ENCODE measurements at places on chromosomes 5 and 9. TPM values are rescaled to one million over a fixed set of nuclear protein-coding genes. Genes with fewer than 3 reads are reported as not detected.

The PCDHGB3 gene
- 0.53 TPM for total RNA-seq

The PCDHA13 gene
- total RNA-seq, result 0.29 TPM

DNA sequence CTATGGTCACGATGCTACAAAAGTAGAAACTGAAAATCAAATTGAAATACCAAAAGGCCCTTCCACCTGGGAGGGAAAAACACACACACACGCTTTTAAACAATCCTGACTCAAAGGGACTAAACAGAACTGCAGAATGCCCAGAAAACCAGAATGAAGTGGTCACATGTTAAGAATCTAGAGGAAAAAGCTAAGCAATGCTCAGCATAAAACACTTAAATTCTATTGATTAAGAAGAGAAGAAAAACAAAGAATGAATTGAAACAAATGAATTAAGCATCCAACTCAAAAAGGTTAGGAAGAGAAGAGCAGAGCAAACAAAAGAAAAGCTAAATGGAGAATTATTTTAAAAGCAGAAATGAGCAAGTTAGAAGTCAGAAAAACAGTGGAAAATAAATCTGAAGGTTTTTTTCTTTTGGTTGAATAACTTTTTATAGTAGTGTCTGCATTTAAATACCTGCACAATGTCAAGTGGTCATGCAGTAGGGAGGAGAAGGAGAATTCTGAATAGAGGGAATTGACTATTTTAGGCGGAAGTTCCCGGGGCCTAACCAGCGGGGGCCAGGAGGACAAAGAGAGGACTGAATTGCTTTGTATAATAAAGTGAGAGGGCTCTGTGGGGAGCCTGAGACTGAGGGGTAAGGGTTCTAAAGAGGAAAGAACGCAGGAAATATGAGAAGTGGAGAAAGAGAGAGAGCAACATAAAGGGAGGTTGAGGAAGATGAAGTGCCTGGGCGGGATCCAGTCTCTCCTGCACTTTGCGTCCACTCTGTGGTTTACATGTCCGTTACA lies 146.8 kb downstream of the ATPSCKMT start:
- peak; percentile 68 for DNase-seq

GRCh38 chr5:96253140-96253539 lies 179.9 kb downstream of the PCSK1 start:
- no peak for DNase-seq

GRCh38 chr9:27548055-27548741 lies 18.6 kb upstream of the MOB3B start:
- DNase-seq, result no peak

DNA sequence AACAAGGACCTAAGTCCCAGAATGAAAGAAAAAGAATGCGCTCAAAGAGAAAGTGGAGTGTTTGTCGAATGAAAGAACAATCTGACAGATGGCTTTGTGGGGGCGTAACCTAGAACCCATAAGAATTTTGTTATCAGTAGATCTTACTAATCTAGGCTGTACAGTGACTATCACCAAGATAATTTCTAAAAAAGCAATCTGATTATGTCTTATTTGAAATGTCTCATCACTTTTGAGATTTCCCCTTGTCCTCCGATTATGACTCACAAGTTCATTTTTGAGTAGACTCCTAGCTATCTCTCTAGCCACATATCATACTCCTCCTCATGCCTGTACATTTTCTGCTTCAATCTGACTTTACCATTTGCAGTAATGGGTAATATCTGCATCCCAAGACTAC lies 135.6 kb upstream of the SMARCA2 start:
- no peak for DNase-seq

- DNase-seq, result no peak
These were observed 69.3 kb upstream of the EGFLAM start for GRCh38 chr5:38189081-38189504.

DNA sequence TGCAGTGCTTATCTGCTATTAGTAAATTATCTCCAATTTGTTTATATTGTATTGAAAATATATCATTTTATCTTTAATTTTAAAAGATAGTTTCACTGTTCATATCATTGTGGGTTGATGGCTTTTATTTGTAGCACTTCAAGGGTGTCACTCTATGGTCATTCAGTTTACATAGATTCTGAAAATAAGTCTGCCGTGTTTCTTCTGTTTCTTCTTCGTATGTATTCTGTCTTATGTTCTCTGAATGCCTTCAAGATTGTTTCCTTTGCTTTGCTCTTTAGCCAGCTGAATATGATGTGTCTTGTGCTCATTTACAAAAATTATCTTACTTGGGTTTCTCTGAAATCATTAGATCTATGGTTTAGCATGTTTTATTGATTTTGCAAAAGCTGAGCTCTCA lies 359.9 kb downstream of the CYLC2 start:
- no peak for DNase-seq

DNA sequence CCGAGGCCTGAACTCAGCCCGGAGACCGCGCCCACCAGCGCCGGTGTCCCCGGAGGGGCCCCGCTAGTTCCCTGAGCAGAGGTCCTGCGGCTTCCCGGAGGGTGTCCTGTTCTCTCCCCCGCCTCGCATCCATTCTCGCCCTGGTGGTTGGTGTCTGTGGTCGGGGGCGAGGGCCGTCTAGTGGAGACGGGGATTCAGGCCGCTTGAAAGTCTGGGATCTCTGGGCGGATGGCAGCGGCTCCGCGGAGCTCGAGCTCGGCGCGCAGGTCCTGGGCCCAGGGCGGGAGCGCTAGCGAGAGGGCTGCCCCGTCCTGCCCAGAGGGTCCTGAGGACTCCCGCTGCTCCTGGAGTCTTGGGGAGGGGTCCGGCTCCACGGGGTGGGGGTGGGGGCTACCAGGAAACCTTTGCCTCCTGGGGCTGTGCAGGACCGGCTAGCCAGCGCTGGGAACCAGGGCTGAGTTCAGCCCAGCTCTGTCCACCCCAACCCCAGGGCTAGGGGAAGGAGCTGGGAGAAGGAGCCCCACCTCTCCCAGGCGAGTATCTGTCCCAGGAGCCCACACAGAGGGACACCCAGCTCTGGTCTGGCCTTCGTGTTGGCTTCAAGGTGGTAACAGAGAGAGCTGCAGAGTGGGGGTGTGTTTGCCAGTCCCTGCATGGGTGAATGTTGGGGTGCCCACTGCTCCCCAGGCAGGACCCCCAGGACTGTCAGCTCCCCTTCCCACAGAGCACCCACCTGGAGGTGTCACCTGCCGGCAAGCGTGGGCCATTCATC lies 4.0 kb downstream of the TOR4A start:
- no peak for DNase-seq

- DNase-seq, result no peak
These were observed 124.6 kb upstream of the MTAP start for GRCh38 chr9:21677834-21678233.

DNA sequence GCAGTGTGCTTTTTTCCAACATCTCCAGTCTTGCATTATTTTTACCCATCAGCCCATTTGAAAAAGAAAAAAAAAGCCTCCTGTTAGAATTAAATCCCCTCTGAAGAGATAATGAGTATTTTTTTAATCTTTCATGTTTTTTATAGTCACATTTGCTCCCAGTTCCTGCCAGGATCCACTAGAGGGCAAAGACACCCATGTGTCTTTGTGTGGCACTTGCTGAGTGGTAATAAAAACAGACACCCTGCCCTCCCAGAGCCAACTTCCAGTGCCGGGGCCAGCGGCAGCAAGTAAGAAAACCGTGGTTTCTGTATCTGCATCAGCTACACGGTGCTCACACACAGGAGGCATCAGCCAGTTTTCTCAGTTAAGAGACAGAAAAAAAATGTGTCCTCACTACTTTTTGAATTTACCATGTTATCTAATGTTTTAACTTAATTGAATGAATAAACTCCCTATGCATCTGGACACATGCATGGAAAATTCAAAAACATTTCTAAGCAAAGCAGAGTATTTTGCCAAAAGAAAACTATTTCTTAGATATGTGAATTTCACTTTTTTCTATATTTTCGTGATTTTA lies 70.2 kb upstream of the PLEKHG4B start:
- peak; percentile 73 for DNase-seq

- DNase-seq, result peak; percentile 82
These were observed 59.5 kb upstream of the PCSK1 start for GRCh38 chr5:96492459-96493047.

GRCh38 chr5:80275347-80275746 lies 19.5 kb upstream of the SERINC5 start:
- peak; percentile 80 for DNase-seq

GRCh38 chr5:1310118-1310517 lies 15.2 kb upstream of the TERT start:
- no peak for DNase-seq

GRCh38 chr9:97577051-97577450 lies 56.1 kb downstream of the TSTD2 start:
- no peak for DNase-seq

The CTXN3 gene
- not detected for total RNA-seq

DNA sequence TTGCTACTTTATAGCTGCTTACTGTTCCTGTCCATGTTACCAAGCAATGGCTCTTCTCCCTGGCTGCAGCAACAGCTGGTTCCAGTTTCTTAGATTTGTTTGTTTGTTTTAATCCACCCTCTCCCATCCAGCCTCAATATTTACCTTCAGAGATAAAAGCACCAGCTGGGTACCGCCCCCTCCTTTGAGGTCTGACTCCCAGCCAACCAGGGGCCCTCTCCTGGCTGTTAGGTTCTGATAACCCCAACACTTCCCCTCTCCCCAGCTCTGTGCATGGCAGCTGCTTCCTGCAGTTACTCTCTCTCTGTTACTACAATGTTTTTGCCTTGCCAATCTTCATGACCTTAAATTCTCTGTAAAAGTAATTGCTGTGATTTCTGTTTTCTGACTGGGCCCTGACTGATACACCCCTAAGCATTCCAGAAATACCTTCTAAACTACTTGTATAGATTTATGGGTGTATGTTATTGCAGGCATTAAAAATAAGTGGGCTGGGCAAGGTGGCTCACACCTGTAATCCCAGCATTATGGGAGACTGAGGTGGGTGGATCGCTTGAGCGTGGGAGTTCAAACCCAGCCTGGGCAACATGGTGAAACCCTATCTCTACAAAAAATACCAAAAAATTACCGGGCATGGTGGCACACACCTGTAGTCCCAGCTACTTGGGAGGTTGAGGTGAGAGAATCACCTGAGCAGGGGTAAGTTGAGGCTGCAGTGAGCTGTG lies 2.6 kb upstream of the GCNT1 start:
- no peak for DNase-seq
